Suprapubic skin (tissue), 4 donors: ENCODE measurements at places on chromosomes 5 and 9.
A peak's percentile ranks its signal among the peaks of the same experiment; 100 is the strongest.

GRCh38 chr5:95609711-95610110 is 10.2 kb upstream of the GPR150 start:
- no peak for DNase-seq

- DNase-seq, result no peak
Observed at GRCh38 chr5:168883281-168883741, 304.1 kb upstream of the PANK3 start.

GRCh38 chr9:23044549-23044948 is 597.9 kb downstream of the DMRTA1 start:
- no peak for DNase-seq

DNA sequence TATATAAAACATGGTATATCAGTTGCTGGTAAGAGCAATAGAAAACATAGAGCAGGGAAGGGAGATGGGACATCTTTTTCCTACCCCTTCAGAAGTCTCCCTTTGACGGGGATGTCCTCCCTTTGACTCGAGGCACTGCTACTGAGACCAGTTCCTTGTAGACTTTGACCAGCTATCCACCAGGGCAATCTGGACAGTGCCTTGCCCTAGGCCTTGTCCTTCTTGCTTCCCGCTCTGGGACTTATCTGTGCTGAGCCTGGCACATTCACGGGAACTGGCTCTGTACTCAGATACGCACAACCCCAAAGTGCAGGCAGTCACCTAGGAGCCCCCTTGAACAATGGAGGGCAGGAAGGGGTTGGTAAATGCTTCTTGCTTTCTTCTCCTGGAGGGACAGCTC is 116.6 kb upstream of the ANKH start:
- no peak for DNase-seq

GRCh38 chr5:40619421-40619820 is 60.3 kb upstream of the PTGER4 start:
- DNase-seq, result no peak

- DNase-seq, result no peak
Observed at GRCh38 chr9:9214066-9214465, 1398.7 kb downstream of the PTPRD start.

DNA sequence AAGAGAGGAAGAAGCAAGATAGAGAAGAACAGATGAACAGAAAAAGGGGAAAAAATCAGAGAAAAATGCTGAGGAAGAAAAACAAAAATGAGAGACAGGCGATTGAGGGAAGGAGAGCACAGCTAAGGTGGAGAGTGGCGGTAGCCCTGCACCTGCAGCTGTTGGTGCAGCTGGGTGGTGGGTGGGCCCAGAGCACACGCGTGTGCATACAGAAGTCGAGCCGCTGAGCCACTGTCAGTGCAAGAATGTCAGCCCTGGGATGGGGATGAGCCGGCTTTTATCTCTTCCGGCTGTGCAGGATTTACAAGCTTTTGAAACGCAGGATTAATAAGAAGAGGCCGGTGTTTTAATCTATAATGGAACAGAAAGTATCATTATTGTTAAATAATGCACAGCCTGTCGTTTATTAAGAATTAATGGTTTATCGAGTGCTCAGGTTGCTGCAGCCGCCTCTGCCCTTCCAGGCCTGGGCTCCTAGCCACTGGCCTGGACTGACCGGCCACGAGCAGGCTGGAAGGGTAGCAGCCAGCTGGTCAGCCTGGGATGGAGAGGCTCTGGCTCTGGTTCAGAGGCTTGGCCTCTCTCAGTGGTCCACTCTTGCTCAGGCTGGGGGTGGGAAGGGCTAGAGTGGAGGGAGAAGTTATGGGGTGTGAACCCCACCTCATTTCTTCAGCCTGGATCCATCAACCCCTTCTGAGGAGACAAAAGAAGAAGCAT is 68.7 kb downstream of the PCDH1 start:
- no peak for DNase-seq

GRCh38 chr9:2271426-2271825 is 256.3 kb downstream of the SMARCA2 start:
- DNase-seq, result no peak

DNA sequence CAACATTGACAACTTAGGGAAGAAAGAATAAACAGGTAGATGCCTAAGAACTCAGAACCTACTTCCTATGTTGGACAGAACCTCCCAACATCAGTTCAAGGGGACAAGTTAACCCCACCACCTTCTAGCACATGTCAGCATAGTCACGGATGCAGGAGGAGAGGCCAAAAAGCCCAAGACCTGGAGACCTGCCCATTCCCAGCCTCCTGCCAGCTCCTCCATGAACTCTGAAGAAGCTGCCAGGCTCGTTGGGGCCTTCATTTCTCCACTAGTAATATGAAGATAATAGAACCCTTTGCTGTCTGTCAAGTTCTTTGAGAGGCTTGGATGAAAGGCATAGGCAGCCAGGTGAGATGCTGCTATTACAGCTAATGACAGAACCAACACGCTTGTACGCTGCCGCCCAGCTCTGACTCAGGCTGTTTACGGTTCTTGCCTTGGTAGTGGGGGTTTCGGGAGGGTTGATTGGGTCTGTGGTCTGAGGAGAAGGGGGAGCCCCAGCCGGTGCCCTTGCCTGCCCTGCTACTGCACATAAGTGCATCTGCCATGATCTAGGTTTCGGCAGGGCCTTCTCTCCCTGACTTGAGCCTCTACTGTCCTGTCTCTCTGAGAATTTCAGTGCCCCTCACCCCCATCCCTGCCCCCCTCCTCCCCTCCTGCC is 82.2 kb downstream of the NRG2 start:
- DNase-seq, result peak; percentile 73

DNA sequence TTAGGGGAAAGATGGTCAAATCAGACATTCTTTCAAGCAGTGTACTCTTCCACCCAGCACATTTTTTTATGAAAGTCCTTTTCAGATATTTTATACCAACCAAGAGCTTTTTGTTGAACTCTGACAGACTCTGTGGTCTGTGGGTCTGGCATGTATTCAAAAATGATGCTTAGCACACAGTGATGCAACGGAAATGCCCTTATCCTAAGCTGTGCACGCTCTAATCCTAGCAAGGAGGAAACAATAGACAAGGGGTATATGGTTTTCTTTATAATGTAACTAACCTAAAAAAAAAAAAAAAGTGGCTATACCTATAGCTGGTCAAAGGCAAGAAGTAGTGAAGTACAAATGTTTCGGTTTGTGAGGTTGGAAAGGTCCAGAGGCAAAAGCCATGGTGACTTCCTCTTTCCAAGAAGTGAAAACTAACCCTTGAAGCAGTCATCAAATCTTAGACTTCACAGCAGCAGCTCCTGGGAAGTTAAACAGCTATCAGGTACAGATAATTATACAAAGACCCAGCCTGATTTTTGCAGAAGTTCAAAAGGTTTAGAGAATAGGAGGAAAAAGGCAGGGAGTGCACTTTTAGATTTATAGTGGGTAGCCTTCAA is 82.5 kb downstream of the SEMA6A start:
- no peak for DNase-seq

- DNase-seq, result no peak
Observed at GRCh38 chr9:26603617-26604016, 289.0 kb downstream of the CAAP1 start.

GRCh38 chr9:86406366-86406765 is 52.2 kb upstream of the TUT7 start:
- DNase-seq, result no peak

GRCh38 chr9:116516456-116516855 is 170.6 kb upstream of the TRIM32 start:
- no peak for DNase-seq

DNA sequence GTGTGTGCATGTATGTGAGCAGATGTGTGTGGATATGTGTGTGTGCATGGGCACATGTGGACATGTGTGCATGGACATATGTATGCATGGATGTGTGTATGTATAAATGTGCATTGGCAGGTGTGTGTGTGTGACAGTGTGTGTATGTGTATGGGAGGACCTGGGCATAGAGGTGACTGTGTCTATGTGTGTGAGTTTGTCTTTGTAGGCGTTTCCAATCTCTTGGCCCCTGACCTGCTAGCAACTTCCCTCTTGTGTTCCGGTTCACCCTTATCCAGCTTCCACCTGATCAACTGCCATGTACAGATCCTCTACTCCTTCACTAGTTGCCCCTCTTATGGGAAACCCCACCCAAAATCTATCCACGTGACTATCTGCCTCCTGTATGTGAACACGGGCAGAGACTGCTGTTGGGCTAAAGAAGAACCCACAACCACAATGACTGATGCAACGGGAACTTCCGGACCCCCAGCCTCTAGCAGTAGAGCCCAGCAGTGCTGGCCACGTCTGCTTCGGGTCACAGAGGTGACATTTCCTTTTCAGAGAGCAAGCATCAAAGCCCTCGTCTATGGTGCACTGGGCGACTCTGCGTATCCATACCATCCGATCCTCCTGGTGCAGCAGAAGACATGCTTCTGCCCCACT is 24.9 kb upstream of the GADD45G start:
- DNase-seq, result no peak

GRCh38 chr9:89889865-89890264 is 285.1 kb downstream of the GADD45G start:
- peak; percentile 18 for DNase-seq

- no peak for DNase-seq
Observed at GRCh38 chr5:67904366-67904765, 311.2 kb upstream of the PIK3R1 start.

- no peak for DNase-seq
Observed at GRCh38 chr9:121333950-121334773, 35.9 kb downstream of the STOM start.

- DNase-seq, result no peak
Observed at GRCh38 chr5:270340-270739, 1.1 kb upstream of the PDCD6 start.

- no peak for DNase-seq
Observed at GRCh38 chr5:146877783-146878475, 628 bp downstream of the PPP2R2B start.

DNA sequence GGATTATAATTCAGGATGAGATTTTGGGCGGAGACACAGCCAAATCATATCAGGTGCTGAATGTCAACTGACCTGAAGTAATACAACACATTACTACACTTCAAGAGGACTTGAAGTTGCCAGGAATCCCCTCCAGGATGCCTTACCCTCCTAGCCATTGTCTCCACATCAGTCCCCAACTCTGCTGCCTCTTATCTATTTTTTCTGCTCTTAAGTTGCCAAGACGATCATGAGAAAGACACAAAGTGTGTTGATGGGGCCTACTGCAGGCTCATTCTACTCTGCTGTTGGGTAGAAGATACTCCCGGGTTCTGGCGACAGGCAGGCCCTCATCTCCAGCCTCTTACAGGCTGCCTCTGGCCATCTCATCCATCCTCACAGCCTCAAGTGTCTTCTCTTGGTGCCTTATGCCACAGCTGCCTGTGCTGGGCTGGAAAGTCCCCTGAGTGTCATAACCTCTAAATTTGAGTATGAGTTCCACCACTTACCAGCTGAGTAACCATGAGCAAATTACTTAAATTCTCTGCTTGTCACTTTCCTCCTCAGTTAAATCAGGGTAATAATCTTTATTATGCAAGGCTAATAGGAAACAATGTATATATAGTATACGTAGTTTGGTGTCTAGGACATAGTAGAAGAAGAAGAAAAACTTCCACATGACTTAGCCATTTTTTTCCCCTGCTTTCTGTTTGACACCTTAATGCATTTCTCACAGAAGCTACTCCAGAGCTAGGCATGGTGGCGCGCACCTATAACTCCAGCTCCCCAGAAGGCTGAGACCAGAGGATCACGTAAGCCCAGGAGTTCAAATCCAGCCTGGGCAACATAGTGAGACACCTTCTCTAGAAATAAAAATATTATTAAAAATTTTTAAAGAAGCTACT is 73.0 kb upstream of the SNX2 start:
- DNase-seq, result no peak

DNA sequence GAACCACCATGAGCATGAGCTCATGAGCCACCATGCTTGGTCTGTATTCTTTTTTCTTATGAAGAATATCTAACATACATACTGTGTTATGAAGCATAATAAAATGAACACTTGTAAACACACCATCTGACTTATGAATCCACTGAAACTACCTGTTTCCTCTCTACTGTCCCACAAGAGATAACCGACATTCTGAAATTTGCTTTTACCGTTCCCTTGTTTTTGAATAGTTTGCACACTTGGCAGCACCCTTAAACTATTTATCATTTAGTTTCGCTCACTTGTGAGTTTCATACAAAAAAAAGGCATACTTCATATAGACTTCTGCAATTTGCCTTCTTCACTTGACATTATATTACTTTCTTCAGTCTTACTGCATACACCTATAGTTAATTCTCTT is 8.9 kb downstream of the LARS1 start:
- DNase-seq, result no peak

DNA sequence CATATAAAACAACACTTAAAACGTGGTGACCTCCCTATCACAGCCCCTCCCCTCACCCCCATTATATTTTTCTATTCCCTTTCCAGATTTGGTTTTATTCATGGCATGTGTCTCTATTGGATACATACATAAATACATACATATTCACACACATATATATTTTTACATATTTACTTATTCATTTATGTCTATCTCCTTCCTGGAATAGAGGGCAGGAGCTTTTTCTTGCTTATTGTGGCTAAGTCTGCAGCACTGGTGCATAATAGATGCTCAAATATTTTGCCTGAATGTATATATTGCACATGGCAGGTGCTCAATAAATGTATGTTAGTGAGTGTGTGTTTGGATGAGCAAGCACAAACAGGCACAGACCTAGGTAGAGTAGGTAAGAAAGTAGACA is 2.5 kb downstream of the AGXT2 start:
- DNase-seq, result no peak

- DNase-seq, result no peak
Observed at GRCh38 chr5:1537603-1538154, 13.9 kb upstream of the LPCAT1 start.

DNA sequence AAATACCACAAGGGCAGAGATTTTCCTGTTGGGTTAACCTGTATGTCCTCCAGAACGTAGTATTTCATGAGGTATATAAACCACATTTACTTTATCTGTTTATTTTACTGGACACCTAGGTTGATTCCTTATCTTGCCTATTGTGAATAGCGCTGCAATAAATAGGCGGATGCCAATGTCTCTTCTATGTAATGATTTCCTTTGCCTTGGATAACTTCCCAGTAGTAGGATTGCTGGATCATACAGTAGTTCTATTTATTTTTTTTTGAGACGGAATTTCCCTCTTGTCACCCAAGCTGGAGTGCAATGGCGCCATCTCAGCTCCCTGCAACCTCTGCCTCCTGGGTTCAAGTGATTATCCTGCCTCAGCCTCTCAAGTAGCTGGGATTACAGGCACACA is 15.6 kb upstream of the TUT7 start:
- DNase-seq, result no peak

- DNase-seq, result no peak
Observed at GRCh38 chr5:149261246-149261645, 10.4 kb upstream of the AFAP1L1 start.

DNA sequence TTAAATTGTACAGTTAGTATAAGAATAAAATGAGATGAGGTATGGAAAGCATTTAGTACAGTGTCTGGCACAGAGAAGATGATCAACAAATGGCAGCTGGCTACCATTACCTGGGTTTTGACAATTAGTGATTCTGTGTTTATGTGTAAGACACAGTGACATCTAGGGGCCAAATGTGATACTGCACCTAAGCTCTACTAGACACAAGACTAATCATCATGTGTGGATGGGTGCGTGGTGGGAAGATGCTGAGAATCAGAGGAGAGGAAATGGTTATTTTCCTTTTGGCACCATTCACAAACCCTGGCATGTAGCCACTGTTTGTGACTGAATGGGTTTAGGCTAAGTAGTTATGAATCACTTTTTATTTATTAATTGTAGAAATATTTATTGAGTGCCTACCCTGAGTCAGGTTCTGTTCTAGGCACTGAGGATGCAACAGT is 109.8 kb upstream of the TBC1D2 start:
- no peak for DNase-seq
